ENCODE measurements at places on chromosomes 1 and 21.

- no peak for DNase-seq
Observed at GRCh38 chr1:89363196-89363595, 663 bp upstream of the GBP6 start.

GRCh38 chr1:186016856-186017255 is 282.7 kb downstream of the HMCN1 start:
- DNase-seq = no peak

DNA sequence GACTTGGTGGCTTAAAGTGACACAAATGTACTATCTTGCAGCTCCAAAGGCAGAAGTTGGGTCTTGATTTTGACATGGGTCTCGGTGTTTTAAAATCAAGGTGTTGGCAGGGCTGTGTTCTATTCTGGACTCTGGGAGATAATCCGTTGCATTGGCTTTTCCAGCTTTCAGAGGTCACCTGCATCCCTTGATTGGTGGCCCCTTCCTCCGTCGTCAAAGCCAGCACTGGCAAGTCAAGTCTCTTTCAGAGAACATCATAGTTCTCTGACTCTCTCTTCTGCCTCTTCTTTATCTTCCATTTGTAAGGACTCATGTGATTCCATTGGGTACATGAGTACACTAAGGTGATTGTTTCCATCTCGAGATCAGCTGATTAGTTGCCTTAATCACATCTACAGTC is 172.1 kb downstream of the CAMTA1 start:
- DNase-seq = no peak

DNA sequence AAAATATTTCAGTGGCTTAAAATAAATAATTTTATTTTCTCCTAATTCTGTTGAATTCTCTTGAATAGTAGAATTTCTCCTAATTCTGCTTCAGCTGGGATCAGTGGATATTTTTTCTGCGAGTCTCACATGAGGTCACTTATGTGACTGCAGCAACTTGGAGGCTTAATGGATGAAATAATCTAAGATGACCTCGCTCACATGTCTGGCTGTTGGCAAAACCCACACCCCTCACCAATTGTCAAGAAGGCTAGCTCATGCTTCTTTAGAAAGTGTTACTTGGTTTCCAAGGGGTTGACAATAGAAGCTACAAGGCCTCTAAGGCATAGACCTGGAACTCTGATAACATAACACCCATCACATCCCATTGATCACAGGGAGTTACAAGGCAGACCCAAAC is 156.9 kb upstream of the DPYD start:
- DNase-seq = no peak

- no peak for DNase-seq
Observed at GRCh38 chr1:111965781-111966443, 23.6 kb downstream of the KCND3 start.

DNA sequence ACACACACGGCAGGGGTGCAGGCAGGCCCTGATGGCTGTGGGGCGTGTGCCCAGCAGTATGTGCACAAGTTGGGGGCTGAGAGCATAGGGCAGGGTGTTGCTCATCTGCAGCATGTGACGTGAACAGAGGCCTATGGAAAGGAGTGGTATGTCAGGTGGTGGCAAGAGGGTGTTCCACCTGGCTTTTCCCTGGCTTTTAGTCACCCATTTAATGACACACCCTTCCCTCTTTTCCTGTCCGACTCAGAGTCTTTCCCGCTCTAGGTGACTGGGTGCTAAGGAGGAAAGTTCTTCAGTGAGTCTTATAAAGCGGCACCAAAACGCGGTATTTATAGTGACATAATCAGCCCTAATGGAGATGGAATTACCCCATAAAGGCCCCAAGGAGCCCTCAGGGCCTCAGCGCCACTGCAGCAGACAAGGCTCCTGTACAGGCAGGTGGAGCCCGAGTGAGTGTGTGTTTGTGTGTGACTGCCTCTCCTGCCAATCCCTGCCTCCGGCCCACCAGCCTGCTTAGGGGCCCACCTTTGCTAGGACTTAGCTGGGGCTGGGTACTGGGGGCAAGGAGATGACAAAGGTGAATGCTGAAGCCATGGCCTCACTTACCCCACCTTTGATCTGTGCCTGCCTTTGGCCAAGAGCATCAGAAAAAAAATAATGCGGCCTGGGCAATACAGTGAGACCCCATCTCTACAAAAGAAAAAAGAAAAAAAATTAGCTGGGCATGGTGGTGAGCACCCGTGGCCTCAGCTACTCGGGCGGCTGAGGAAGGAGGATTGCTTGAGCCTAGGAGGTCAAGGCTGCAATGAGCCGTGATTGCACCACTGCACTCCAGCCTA is 3.3 kb upstream of the EPHA2 start:
- no peak for DNase-seq

GRCh38 chr1:239810061-239810481 is 281.6 kb upstream of the FMN2 start:
- no peak for DNase-seq
